Ascending aorta (tissue), 2 donors: ENCODE measurements at places on chromosomes 16 and 17.
A peak's percentile ranks its signal among the peaks of the same experiment; 100 is the strongest.

GRCh38 chr16:75590920-75591843, 25.0 kb downstream of the GABARAPL2 start:
- DNase-seq: peak; percentile 81

- DNase-seq: no peak
Measured at GRCh38 chr16:81996664-81997509, 14.4 kb downstream of the SDR42E1 start.

DNA sequence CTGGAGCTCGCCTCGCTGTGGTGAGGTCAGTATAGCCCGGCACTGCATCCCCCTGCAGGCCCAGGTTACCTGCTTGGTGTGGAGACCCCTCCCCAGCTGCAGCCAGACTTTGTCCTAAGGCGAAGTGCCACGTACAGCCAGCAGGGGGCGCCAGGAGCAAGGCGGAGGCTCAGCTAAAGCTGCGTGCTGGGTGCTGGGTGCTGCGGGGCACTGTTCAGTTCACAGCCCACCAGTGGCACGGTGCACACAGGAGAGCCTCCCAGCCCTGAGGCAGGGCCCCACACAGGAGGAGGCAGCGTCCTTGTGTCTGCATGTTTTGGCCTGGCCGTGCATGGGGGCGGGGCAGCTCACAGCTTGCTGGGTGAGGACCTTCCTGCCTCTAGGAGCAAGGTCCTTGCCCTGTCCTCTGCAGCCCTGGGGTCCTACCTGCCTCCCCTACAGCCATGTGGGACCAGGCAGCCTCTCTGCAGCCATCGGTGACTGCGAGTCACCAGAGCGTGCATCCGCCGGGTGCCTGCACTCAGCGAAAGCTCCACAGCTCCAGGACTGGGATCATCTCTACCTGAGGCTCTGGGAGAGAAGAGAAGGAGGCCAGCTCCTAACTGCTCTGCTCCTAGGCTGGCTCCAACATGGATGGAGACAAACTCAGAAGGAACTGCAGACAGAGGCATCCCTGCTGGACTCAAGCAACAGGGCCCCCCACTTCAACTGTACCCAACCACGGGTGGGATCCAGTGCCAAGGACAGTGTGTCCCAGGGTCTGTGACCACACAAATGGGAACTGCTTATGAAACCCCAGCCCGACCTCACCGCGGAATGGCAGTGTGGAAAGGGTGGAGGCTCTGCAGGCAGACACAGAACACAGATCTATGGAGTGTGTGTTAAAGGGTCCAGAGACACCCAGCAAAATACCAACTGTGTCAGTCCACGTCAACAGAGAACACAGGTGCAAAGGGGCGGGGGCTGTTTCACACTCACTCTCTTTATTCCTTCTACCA, 19.0 kb downstream of the SLC7A5 start:
- peak; percentile 80 for DNase-seq

DNA sequence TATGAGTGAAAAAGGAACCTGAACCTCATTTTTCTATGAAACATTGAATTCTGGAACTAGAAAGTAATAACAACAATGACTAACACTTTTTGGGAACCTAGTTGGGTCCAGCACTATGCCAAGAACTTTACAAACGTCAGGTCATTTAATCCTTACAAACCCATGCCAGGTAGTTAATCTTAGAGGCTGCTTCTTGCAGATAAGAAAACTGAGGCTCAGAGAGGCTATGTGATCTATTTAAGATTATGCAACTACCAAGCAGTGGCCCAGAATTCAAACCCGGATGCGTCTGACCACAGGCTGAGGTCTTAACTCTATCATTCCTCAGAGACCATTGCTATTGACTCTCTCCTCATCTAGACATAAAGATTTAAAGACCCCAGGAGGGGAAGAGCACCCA, 358.7 kb downstream of the GRIN2A start:
- DNase-seq: no peak

- no peak for DNase-seq
Measured at GRCh38 chr17:54455251-54455868, 445.3 kb upstream of the TOM1L1 start.

GRCh38 chr16:8572919-8573724, 17.2 kb downstream of the TMEM114 start:
- no peak for DNase-seq

GRCh38 chr16:11100239-11100750, 155.7 kb downstream of the SOCS1 start:
- peak; percentile 42 for DNase-seq

- DNase-seq: no peak
Measured at GRCh38 chr17:72113751-72114150, 7.1 kb upstream of the SOX9 start.

GRCh38 chr16:80720804-80721371, 83.5 kb downstream of the CDYL2 start:
- DNase-seq: no peak
